ENCODE measurements at places on chromosomes 1 and 21. TPM values are rescaled to one million over a fixed set of nuclear protein-coding genes. Genes with fewer than 3 reads are reported as not detected.

DNA sequence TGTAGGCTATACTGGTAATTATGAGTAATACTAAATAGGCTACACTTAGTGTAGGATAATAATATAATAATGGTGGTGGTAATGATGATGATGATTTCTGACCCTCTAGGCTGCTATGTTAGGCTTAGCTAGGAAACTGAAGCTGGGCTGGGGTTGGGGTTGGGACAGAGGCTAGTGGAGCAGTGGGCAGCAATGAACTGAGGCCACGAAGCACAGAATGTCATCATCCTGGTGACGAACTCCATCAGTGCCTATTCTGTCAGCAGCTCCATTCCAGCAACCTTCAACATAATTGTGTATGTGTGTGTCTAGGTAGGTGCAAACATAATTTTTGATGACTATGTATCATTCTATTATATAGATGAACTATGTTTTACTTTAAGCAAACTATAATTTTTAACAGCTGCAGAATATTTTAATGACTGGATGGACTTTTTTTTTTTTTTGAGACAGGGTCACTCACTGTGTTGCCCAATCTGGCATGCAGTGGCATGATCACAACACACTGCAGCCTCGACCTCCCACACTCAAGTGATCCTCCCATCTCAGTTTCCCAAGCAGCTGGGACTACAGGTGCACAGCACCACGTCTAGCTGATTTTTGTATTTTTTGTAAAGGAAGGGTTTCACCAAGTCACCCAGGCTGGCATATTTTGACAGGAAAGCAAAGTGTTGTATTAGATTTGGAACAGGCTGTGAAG lies 12.9 kb upstream of the CLIC4 start:
- H3K27ac ChIP-seq: no peak overlapping the region
- H3K4me3 ChIP-seq: no peak overlapping the region
- peaks cover 7% of the 10 kb centered on the region for H3K4me1 ChIP-seq
- DNase-seq: no peak

The GPR25 gene
- total RNA-seq: 0.28 TPM

- no peaks in the 10 kb centered on the region for H3K36me3 ChIP-seq
- no peaks in the 10 kb centered on the region for H3K27me3 ChIP-seq
- no peaks in the 10 kb centered on the region for H3K4me1 ChIP-seq
Observed at GRCh38 chr1:210866532-210866931, 267.4 kb downstream of the KCNH1 start.

The SLAMF7 gene
- total RNA-seq: 0.76 TPM

GRCh38 chr1:179632868-179633267 lies 41.2 kb downstream of the TDRD5 start:
- no peak overlapping the region for H3K4me3 ChIP-seq
- DNase-seq: no peak
- H3K27ac ChIP-seq: no peak overlapping the region
- no peaks in the 10 kb centered on the region for H3K27me3 ChIP-seq

GRCh38 chr1:244074559-244075171 lies 23.6 kb downstream of the ZBTB18 start:
- no peaks in the 10 kb centered on the region for H3K36me3 ChIP-seq
- no peaks in the 10 kb centered on the region for H3K4me1 ChIP-seq
- no peak for DNase-seq
- H3K27me3 ChIP-seq: no peaks in the 10 kb centered on the region
- H3K4me3 ChIP-seq: no peak overlapping the region
- no peak overlapping the region for H3K27ac ChIP-seq

The LCE2B gene
- total RNA-seq: not detected

- no peaks in the 10 kb centered on the region for H3K27me3 ChIP-seq
- H3K36me3 ChIP-seq: no peaks in the 10 kb centered on the region
- no peak for DNase-seq
- H3K4me1 ChIP-seq: peaks cover 5% of the 10 kb centered on the region
- H3K4me3 ChIP-seq: no peak overlapping the region
Observed at GRCh38 chr1:39230261-39231190, 26.0 kb downstream of the MACF1 start.

The ACOT11 gene
- total RNA-seq: 4.1 TPM

DNA sequence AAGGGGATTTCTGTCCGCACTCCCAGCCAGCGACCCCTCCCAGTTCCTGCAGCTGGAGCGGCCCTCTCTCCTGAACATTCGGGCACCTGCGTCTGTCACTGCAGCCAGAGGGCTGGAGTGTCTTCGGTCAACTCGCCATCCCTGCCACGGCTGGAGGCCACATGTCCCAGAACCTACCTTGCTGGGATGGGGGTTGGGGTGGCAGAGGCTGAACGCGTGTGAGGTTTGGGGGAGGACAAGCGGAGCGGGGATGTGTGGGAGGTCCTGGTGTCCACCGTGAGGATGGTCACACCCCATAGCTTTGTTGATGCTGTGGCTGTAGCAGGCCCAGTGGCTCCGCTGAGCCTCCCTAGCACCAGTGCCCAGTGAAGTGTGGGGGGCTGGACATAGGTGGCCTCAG lies 14.8 kb upstream of the C1orf174 start:
- H3K36me3 ChIP-seq: no peaks in the 10 kb centered on the region
- no peak overlapping the region for H3K27ac ChIP-seq
- no peak for DNase-seq

DNA sequence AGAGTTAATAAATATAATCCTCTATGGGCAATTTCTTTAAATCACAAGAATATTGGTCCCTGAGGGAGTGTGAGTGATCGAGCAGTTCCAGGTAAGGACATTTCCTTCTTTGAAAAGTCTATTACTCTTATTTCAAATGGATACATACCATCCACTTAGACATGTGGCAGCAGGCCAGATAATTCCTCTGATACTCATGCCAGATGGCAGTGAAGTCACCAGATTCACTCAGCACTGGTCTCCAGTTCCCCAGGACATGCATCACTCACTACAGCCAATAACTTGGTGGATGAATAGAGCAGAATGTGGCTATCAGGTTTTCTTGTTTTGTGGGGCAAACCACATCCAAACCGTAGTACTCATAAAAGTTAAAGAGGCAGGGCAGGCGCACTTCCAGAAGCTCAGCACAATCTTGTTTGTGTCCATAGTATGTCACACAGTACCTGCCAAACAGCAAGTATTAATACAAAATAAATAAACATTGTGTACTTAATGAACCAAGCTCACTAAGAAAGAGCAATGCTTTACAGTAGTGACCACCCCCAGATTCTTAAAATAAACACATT lies 74.2 kb upstream of the CD53 start:
- no peak overlapping the region for H3K4me3 ChIP-seq
- no peaks in the 10 kb centered on the region for H3K36me3 ChIP-seq
- no peaks in the 10 kb centered on the region for H3K27me3 ChIP-seq
- H3K27ac ChIP-seq: no peak overlapping the region
- H3K4me1 ChIP-seq: no peaks in the 10 kb centered on the region

GRCh38 chr1:204431310-204432184 lies 19.9 kb upstream of the PPP1R15B start:
- DNase-seq: peak; percentile 85

The REN gene
- 9.4 TPM for total RNA-seq

- peaks cover 5% of the 10 kb centered on the region for H3K4me1 ChIP-seq
Observed at GRCh38 chr1:235843461-235843961, 23.2 kb downstream of the LYST start.

GRCh38 chr1:39104158-39105060 lies 78.3 kb downstream of the NDUFS5 start:
- H3K36me3 ChIP-seq: no peaks in the 10 kb centered on the region
- H3K27me3 ChIP-seq: no peaks in the 10 kb centered on the region
- no peak for DNase-seq

The CBR3 gene
- total RNA-seq: 6.9 TPM

DNA sequence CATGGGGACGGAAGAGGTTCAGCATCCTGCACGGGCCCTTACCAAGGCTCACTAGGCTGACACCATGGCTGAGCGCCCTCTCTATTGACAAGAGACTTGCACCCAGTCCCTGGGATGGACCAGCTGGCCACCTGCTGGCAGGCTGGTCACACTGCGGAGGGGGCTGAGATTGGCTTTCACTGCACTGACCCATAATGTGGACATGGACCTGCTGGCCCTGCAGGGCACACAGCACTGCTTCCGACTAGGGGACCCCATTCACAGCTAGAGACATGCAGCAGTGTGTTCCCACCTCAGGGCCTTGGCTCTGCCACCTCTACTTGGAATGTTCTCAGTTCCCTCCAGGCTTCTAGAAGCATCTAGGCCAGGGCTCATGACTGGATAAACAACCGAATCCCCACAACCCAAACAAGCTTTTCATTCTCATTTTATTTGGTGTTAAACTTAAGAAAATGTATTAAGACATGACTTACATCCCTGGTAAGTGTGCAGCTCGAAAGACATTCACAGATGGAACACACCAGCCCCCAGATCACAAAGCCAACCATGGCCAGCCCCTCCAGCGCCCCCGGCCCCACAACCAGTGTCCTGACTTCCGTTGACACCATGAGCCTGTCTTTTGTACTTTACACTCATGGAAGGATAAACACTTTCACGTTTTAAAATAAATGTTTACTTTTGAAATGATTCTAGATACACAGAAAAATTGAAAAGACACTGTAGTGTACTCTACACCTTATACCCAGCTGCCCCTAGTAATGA lies 9.3 kb upstream of the SRARP start:
- no peaks in the 10 kb centered on the region for H3K4me1 ChIP-seq
- DNase-seq: peak; percentile 70
- H3K27me3 ChIP-seq: no peaks in the 10 kb centered on the region
- H3K27ac ChIP-seq: no peak overlapping the region
- H3K36me3 ChIP-seq: no peaks in the 10 kb centered on the region

DNA sequence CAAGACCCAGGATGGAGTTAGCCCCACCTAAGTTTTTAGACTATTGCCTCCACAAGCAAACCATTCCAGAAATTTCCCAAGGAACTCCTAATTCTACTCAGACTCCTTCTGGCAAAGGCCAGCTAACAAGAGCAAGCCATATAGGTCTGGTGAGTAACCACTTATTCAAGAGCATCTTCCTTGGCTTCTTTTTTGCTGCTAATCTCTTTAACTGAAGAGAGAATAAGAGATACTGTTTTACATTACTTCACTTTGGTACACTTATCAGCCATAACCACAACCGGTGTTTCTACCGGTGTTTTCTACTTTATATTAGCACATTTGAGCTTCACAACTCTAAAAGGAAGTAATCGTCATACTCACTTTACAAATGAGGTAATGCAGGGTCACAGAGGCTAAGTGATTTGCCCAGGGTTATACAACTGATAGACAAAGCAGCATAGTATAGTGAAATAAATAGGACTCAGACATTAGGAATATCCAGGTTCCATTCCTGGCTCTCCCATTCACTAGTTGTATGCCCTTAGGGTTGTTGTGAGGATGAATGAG lies 1.7 kb upstream of the EPS15 start:
- DNase-seq: no peak
- peak overlapping the region; percentile 97 for H3K27ac ChIP-seq
- no peaks in the 10 kb centered on the region for H3K36me3 ChIP-seq
- no peak overlapping the region for H3K4me3 ChIP-seq
- no peaks in the 10 kb centered on the region for H3K27me3 ChIP-seq

GRCh38 chr1:211628417-211628816 lies 47.0 kb downstream of the NEK2 start:
- H3K36me3 ChIP-seq: no peaks in the 10 kb centered on the region
- H3K27ac ChIP-seq: no peak overlapping the region
- H3K4me1 ChIP-seq: no peaks in the 10 kb centered on the region
- DNase-seq: no peak
- H3K27me3 ChIP-seq: no peaks in the 10 kb centered on the region

DNA sequence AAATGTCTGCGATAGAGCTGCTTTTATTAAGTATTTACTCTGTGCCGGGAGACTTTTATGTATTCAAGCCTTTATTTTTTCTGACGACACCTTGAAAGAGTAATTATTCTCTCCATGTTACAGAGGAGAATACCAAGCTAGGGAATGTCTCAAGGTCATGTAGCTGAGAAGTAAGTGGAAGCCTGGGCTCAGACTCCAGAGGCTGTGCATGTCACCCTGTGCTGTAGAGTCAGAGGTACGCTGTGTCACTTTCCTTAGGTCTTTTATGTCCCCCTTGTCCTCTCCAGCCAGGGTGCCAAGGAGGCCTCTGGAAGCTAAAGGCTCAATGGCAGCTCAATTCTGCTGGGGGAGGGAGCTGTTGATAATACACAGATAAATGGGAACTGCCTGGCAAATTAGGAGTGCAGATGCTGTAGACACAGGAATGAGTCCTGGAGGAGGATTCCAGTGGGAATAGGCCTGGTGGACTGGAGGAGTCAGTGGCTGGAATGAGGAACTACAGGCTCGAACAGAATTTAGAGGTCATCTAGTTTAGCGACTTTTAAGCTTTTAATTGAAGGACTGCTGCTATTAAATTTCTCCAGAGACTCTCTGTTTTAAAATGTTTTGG lies 9.3 kb upstream of the IL19 start:
- H3K27me3 ChIP-seq: no peaks in the 10 kb centered on the region
- no peaks in the 10 kb centered on the region for H3K36me3 ChIP-seq
- H3K4me3 ChIP-seq: no peak overlapping the region
- no peak for DNase-seq
- no peak overlapping the region for H3K27ac ChIP-seq
- no peaks in the 10 kb centered on the region for H3K4me1 ChIP-seq

DNA sequence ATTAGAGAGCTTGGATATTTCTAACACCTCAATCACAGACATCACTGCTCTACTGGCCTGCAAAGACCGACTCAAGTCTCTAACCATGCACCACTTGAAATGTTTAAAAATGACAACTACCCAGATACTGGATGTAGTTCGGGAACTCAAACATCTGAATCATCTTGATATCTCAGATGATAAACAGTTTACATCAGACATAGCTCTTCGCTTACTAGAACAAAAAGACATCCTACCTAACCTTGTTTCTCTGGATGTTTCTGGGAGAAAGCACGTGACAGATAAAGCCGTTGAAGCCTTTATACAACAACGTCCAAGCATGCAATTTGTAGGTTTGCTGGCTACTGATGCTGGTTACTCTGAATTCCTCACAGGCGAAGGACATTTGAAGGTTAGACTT lies 45.1 kb downstream of the ZYG11B start:
- no peaks in the 10 kb centered on the region for H3K36me3 ChIP-seq
- H3K27me3 ChIP-seq: no peaks in the 10 kb centered on the region
- H3K4me1 ChIP-seq: no peaks in the 10 kb centered on the region
- no peak overlapping the region for H3K27ac ChIP-seq
- no peak overlapping the region for H3K4me3 ChIP-seq
- DNase-seq: no peak

- H3K4me3 ChIP-seq: no peak overlapping the region
- no peaks in the 10 kb centered on the region for H3K36me3 ChIP-seq
- no peak for DNase-seq
- H3K27ac ChIP-seq: no peak overlapping the region
- no peaks in the 10 kb centered on the region for H3K4me1 ChIP-seq
- H3K27me3 ChIP-seq: no peaks in the 10 kb centered on the region
Observed at GRCh38 chr1:89946532-89946931, 48.4 kb upstream of the ZNF326 start.

The DMBX1 gene
- total RNA-seq: not detected

- H3K27ac ChIP-seq: no peak overlapping the region
- no peak overlapping the region for H3K4me3 ChIP-seq
- no peaks in the 10 kb centered on the region for H3K27me3 ChIP-seq
Observed at GRCh38 chr1:186429017-186429416, 31.9 kb downstream of the PDC start.

GRCh38 chr1:160605792-160606479 lies 26.6 kb upstream of the CD84 start:
- no peak overlapping the region for H3K27ac ChIP-seq
- no peak for DNase-seq
- no peak overlapping the region for H3K4me3 ChIP-seq
- H3K27me3 ChIP-seq: no peaks in the 10 kb centered on the region

GRCh38 chr1:13753636-13754402 lies 53.8 kb downstream of the PRDM2 start:
- peaks cover 8% of the 10 kb centered on the region for H3K4me1 ChIP-seq
- H3K4me3 ChIP-seq: no peak overlapping the region
- H3K27me3 ChIP-seq: no peaks in the 10 kb centered on the region
- H3K36me3 ChIP-seq: no peaks in the 10 kb centered on the region
- no peak overlapping the region for H3K27ac ChIP-seq

The GUCA2A gene
- not detected for total RNA-seq
